Activated naive CD4-positive, alpha-beta T cell (primary cell): ENCODE measurements at places on chromosomes 7 and 10.

- DNase-seq: no peak
Measured at GRCh38 chr7:116633131-116633988, 38.6 kb upstream of the MET start.

DNA sequence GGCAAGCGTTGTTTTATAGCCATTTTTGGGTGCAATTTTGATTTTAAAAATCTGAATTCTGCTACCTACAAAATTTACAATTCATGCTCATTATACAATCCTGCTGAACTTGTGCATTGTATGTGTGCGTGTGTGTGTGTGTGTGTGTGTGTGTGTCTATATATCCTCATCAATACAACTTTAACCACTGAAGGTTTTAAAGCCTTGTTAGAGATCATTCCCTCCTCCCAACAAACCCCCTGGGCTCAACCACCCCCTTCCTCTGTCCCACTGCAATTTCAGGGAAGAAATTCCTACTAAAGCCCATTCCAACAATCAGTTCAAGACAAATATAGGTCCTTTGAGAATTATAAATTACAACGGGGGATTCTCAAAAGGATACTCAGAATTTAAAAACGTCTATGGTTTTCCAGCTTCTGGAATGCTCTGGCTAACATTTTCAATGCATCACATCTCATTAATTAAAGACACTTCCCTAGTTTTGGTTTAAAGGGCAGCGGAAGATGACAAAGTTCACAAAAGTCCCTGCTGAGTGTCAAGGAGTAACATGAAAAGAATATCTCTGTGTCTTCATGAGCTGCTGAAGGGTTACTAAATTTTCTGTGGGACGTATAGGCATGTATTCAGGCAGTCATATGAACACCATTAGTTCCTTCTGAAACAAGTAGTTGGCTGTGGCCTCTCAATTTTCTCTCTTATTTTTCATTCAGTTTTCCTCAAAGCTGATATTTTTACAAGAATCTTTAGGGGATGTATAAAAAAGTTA lies 889 bp upstream of the SEMA3A start:
- no peak for DNase-seq

GRCh38 chr7:99642027-99642426 lies 25.3 kb downstream of the ZSCAN25 start:
- no peak for DNase-seq

DNA sequence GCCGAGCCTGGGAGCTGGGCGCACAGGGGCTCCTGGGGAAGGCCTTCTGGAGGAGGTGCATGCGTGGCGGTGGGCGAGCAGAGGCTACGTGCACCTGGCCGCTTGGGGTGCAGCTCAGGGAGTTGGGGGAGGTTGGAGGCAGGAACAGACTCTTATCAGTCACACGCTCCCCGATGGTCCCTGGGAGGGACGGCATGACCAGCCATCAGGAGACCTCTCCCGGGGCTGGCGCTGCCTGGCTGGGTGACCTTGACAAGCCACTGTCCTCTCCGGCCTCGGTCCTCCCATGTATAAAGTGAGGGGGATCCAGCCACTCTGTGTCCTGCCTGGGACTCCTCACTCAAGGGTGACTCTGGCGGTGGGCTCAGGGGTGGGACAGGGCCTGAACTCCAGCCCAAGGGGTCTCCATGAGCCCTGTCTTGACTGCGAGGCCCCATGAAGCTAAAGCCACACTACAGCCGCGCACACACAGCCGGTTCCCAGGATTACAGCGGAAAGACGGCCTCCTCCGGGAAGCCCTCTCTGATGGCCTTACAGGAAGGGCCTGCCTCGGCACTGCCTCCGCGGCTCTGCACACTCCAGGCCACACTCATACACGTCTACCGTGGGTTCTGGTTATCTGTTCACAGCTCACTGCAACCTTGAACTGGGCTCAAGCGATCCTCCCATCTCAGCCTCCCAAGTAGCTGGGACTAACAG lies 2.3 kb downstream of the TMEM184A start:
- DNase-seq: no peak

- no peak for DNase-seq
Measured at GRCh38 chr10:117001144-117001543, 3.8 kb downstream of the SHTN1 start.

GRCh38 chr10:94608559-94608958 lies 63.0 kb downstream of the HELLS start:
- no peak for DNase-seq

DNA sequence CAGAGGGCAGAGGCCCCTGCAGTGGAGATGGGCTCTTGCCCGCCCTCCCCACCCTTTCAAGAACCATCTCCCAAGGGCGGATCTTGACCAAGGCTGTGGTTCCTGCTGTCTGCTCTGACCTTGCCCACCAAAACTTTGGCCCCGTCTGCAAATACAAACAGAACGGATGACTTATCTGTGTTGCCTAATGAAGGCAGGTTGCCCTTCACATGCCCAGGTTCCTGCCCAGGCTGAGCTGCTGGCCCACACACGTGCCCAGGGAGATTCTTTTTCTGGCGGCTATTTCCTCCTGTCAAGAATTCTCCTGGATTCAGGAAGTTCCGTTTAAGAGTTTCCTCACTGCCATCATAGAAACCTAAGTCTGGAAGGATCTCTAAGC lies 78.3 kb downstream of the PROSER2 start:
- no peak for DNase-seq

GRCh38 chr7:94999069-94999351 lies 91.6 kb downstream of the PPP1R9A start:
- DNase-seq: no peak

DNA sequence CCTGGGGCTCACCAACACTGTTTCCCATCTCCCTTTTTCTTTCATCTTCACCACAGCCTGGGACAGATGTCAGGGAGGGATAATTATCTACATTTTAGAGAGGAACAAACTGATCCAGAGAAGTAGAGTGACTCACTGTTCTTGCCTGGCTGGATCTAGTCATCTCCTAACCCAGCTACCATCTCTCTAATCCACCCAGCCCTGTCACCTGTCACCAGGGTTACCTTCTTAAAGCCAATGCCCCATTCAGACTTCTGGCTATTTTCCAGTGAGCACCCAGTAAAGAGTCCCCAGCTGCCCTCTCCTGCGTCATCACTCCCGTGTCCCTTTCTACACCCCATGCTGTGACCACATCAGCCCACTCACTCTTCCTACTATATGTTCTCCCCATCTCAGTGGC lies 68.4 kb upstream of the DUSP5 start:
- DNase-seq: no peak

DNA sequence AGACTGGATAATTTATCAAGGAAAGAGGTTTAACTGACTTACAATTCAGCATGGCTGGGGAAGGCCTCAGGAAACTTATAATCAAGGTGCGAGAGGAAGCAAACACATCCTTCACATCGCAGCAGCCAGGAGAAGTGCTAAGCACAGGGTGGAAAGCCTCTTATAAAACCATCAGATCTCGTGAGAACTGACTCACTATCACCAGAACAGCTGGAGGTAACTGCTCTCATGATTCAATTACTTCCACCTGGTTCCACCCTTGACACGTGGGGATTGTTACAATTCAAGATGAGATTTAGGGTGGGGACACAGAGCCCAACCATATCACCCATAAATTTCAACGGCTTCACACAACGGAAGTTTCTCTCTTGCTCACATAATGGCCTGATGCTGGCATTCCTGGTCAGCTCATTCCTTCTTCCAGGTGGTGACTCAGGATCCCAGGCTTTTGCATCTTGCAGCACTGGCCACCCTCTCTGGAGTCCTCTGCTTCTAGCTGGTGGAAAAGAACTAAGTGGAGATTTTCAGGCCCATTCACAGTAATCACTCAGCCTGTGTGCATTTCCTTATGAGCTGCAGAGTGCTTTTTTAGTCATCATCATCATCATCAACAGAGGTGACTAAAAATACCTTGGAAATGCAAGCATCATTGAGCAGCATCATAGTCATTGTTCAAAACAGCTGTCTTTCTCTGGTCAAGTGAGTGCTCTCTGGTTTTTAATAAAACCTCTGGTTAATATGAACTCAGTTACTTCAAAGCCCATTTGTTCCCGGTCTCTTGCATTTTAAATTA lies 308.1 kb downstream of the SFMBT2 start:
- no peak for DNase-seq

DNA sequence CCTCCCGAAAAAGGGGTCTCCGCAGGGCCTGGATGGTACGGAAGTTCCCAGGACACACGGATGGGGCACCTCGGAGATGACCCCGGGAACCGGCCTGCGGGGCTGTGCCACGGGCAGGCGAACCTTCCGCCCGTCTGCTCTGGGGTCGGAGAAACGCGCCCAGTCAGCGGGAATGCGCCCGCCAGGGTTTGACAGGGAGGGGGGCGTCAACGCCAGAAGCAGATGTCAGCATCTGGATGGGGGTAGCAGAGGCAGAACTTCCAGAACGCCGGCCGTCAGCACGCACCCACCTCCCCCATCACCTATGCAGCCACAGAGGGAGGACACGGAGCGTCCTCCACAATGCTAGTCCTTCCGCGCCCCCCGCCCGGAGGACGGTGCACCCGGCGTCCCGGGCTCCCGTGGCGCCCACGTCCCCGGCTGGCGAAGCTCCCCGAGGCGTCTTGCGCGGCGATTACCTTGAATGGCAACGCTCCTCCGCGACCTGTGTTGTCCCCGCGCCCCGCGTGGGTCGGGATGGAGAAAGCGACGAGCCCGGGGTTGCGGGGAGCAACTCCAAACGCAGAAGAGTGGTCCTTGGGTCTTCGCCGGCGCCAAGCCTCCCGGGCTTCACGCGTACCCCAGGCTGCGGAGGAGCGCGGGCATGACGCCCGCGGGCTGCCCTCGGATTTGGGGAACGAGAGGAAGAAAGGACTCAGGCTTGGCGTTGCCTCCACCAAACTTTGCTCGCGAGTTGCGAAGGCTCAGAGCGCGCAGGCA lies 561 bp downstream of the FGFR2 start:
- no peak for DNase-seq

DNA sequence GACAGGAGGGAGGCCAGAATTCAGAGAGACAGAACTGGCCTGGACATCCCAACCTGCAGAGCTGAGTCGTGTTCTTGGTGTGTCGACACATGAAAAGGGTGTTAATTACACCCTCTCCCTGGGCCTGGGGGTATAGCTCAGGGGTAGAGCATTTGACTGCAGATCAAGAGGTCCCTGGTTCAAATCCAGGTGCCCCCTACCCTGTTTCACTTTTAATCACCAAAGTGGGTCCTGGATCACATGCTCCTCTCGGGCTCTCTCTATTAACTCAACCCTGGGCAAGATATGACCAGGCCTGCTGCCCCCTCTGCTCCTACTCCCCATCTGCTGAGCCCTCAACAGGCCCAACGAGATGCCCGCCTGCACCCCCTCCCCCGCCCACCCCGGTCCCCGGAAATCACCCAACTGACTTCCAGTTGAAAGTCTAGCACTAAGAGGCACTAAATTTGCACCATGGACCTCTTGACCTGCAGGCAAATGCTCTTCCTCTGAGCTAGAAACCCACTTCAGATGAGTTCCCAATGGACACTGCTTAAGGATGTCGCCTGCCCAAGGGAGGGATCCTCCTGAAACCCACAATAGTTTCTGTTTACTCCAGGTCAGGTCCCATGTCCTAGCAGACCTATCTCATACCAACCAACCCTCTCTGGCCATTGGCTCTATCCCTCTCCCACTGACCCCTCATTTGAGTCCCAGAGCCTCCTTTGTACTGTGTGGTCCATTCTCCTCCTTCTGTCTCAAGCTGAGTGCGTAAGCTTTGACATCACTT lies 137.6 kb downstream of the ZNF467 start:
- no peak for DNase-seq

GRCh38 chr10:10845185-10845584 lies 172.5 kb upstream of the CELF2 start:
- no peak for DNase-seq

DNA sequence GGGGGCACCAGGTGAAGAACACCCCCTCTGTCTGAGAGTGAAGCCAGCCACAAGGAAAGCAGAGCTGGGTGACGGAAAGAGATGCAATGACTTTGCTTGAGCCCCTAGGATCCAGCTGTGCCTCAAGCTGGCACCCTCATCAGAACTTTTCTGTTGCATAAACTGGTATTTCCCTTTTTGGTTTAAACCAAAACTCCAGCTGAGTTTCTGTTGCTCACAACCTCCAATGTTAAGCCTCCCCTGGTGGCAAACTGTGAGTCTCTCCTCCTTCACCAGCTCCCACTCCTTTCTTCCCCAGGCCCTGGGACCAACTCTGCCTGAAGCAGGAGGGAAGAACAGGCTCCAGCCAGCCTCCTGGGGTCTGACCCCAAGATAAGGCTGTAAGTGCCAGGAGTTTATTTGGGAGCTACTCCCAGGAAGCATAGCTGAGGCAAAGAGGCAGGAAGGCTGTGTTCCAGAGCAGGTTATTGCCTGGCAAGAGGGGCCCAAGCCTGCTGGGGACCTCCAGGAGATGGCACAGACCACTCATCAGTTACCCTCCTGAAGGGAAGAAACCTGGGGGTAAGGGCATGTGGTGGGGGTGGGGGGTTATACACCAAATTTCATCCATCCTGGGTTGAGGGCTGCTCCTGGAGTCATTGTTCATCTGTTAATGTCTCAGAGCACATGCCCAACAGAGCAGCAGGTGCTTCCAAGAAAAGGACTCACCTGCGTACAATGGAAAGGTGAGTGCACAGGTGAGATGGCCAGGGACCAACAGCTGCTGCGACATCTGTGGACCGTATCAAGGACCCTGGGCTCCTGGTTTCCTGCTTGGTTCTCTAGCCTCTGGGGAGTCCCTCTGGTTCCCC lies 73.3 kb upstream of the NANOS1 start:
- DNase-seq: no peak

GRCh38 chr10:23535381-23535780 lies 96.5 kb downstream of the OTUD1 start:
- no peak for DNase-seq

- DNase-seq: no peak
Measured at GRCh38 chr10:4943821-4944220, 19.4 kb upstream of the AKR1C1 start.

- no peak for DNase-seq
Measured at GRCh38 chr7:5549096-5549763, 125.6 kb upstream of the TNRC18 start.

DNA sequence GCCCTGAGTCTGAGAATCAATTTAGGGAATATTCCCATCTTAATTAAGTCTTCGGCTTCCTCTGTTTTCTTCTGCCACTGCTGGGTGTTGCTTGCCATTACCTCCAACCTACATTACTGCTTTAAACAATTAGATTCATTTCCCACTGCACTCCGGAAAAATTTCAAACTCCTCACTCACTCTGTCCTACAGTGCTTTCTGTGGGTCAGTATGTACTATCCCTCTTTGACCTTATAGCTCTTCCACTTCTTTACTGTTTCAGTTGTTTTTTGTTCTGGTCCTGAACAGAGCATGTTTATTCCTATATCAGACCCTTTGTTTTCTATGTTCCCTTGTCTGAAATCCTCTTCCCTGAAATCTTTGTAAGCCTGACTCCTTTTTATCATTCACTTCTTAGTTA lies 160.6 kb downstream of the MAGI2 start:
- no peak for DNase-seq

GRCh38 chr7:31786326-31786725 lies 99.3 kb downstream of the PPP1R17 start:
- no peak for DNase-seq

GRCh38 chr7:102322202-102322715 lies 34.0 kb downstream of the SPDYE6 start:
- DNase-seq: no peak

- no peak for DNase-seq
Measured at GRCh38 chr7:107359520-107360316, 110.1 kb upstream of the GPR22 start.

GRCh38 chr7:108136191-108136688 lies 6.1 kb upstream of the LAMB4 start:
- no peak for DNase-seq

- DNase-seq: no peak
Measured at GRCh38 chr7:57354679-57355338, 95.2 kb upstream of the ZNF716 start.
